Ecto neural progenitor cell (in vitro differentiated cells): ENCODE measurements at places on chromosomes 16 and 17.

DNA sequence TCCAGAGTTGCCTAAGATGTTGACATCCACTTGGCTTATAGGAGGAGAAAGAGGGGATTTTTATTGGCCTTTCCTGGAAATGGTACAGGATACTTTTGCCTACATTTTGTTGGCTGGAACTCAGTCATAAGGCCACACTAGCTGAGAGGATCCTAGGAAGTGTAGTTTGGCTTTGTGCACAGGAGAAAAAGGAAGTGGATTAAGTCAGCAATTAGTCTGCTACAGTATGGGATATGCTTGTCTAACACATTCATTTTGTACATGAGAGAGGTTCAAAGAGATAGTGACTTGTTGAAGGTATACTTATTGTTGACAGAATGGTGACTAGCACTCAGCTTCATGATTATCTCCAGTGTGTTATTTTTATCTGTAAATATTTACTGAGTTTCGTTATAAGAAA lies 10.3 kb downstream of the UTP18 start:
- DNase-seq, result no peak

DNA sequence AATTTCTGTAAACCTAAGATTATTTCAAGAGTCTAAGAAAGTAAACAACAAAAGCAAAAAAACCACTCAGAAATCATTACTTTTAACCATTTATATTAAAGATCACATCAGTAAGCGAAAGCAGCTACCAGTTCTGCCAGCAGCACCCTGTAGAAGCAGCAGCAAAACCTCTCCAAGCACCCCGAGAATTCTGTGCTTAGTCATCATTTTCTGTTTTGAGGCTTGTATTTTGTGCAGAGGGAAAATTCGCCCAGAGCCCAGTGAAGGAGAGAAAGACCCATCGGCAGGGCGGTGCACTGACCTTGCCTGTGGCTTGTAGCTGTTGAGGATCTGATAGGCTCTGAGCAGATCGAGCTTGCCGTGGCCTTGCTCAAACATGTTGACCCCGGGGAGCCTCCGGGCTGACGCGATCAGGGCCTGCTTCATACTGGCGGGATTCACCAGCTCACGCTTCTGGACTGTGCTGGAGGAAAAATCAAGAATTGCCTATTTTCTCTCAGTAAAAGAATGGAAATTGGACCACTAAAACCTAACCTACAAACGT lies 35.2 kb downstream of the MBTPS1 start:
- no peak for DNase-seq

DNA sequence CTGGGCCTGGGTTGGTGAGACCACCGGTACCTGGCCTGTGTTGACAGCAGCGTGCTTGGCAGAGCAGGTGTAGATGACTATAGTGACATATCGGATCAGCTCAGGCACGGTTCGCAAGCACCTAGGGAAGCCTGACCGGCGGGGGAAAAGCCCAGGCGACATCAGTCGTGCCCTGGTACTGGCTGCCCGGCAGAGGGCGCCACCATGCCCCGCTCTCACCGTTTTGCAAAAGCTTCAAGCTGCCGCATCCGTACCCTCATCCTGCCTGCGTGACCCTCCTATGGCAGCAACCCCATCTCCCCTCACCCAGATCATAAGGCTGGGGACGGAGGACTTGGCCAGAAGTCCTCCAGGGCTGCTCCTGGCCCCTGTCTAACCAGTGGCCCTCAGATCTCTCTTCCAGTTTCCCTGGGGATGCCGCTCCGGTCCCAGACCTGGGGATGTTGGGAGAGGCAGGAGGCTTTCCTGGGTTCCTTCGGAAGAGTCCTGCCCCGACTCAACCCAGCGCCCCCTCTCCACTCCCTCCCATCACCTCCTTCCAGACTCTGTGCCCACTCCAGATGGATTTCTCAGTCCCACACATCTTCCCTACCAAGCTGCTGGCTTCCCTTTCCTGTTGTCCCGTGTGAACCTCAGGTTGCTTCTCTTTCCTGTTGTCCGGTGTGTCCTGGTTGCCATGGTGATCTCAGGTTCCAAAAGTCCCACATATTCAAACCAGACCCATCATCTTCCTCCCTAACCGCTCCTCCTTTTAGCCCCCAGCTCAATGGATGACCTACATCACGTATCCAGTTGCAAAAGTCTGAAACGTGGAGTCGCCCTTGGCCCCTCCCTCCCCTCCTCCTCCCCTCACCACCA lies 13.7 kb downstream of the ALOX12B start:
- peak; percentile 92 for DNase-seq

DNA sequence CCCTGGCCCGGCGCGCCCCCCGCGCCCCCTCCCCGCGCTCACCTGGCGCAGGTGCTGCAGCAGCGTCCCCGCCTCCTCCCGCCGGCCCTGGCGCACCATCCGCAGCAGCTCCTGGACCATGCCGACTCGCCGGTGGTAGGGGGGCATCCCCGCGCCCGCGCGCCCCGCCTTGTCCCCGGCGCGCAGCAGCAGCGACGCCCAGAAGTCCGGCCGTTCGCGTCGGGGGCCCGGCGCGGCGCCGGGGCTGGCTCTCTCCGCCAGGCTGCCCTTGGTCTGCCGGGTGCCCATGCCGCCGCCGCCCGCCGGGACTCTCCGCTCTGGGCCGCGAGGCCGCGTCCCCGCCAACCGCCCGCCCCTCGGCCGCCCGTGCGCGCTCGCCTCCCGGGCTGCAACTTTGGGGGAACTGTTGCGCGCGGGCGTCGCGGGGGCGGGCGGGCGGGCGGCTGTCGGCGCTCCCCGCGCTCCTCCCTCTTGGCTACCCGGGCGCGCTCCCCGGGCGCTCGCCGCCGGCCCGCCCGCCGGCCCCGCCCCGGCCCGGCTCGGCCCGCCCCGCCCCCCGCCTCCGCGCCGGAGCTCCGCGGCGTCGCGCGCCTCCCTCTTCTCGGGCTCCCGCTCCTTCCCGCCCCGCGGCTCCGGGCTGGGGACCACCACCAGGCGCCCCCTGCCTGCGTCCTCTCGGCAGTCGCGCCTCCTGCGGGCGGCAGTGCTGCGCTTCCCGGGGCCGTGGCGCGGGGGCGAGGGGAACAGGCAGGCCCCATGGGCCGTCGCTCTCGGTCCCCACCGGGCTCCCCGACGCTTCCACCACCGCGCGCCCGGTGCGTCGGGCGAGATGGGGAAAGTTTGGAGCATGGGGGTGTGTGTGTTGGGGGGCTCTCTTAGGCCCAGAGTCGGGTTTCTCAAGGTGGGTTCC lies at the start of gene LRRC75A:
TSS of gene LRRC75A (minus strand) at position 491 of the 910 bp plus-strand sequence. CDS start at position 288, 203 bp downstream.
- peak; percentile 90 for DNase-seq

- peak; percentile 78 for DNase-seq
Measured at GRCh38 chr17:50620858-50621257, 13.8 kb upstream of the ABCC3 start.

- DNase-seq, result no peak
Measured at GRCh38 chr17:17514993-17515933, 19.1 kb upstream of the RASD1 start.

GRCh38 chr17:1029196-1029921 lies 32.4 kb downstream of the TIMM22 start:
- DNase-seq, result no peak

DNA sequence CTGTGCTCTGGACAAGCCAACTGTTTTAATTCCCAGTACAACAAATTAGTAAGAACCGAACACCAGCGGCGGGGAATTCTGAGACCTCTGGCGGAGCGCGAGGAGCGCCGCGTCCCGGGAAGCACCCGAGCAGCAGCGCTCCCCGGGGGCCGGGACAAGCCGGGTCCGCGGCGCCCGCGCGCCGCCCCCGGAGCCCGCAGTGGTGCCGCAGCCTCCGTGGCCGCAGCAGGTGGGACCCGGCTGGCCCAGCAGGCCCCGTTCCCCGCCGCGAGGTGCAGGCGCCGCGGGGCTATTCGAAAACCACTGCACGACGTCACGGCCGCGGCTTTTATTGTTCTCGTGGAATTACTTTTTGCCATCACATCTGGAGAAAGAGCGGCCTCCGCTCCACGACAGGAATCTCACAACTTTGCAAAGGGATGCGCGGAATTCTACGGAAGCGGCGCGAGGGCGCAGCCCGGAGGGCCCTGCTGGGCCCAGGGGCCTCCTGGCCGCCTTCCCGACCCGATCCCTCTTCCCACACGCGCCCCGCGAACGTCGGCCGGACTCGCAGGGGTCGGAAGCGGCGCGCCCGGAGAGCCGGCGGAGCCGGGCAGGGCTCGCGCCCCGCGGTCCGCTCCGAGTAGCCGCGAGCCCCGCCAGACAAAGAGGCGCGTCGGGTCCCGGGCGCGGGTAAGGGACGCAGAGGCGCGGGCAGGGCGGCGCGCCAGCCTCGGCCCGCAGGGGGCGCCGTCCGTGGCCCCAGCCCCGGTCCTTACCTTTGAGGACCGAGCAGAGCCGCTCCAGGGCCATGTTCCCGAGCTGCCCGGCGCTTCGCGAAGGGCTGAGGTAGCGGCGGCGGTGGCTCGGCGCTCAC lies 696 bp downstream of the NETO2 start:
- DNase-seq, result peak; percentile 87

- DNase-seq, result no peak
Measured at GRCh38 chr16:49352892-49353291, 20.7 kb upstream of the C16orf78 start.

DNA sequence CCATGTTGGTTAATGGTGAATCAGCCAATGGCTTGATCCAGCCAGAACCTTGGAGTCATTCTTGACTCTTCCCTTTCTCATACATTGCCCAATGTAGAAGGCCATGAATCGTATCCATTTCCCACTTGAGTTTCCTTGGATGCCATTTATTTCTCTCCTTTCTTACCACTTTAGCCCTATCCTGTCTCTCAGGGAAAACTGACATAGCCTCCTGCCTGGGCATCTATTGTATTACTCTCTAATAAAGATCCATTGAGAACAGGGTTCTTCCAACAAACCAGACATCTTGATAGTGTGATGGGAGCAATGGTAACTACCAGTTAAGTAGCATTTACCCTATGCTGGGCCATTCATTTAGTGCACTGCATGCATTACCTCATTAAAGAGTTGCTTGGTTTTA lies 104.2 kb upstream of the CDH11 start:
- no peak for DNase-seq

DNA sequence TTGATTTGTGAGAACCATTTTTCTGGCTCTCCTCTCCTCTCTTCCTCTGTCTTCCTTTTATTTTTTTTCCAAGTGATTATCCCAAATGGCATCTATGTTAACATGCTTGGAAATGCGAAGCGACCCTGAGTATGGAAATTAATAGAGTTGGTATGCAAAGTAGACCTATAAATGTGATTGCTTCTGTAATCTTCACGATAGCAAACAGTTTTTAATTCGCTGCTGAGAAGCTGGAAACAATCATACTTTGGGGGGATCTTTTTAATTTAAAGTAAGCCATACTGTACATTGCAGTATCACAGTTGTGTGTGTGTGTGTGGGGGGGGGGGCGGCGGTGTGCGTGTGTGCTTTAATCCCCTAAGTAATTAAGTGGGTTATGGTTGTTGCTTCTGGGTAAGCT lies 233.3 kb downstream of the CDH13 start:
- DNase-seq, result no peak

- DNase-seq, result no peak
Measured at GRCh38 chr16:84505249-84506187, 1.1 kb upstream of the MEAK7 start.

GRCh38 chr17:47906443-47906842 lies 10.4 kb downstream of the SP2 start:
- no peak for DNase-seq

- DNase-seq, result no peak
Measured at GRCh38 chr16:83937922-83938885, 14.8 kb upstream of the OSGIN1 start.

DNA sequence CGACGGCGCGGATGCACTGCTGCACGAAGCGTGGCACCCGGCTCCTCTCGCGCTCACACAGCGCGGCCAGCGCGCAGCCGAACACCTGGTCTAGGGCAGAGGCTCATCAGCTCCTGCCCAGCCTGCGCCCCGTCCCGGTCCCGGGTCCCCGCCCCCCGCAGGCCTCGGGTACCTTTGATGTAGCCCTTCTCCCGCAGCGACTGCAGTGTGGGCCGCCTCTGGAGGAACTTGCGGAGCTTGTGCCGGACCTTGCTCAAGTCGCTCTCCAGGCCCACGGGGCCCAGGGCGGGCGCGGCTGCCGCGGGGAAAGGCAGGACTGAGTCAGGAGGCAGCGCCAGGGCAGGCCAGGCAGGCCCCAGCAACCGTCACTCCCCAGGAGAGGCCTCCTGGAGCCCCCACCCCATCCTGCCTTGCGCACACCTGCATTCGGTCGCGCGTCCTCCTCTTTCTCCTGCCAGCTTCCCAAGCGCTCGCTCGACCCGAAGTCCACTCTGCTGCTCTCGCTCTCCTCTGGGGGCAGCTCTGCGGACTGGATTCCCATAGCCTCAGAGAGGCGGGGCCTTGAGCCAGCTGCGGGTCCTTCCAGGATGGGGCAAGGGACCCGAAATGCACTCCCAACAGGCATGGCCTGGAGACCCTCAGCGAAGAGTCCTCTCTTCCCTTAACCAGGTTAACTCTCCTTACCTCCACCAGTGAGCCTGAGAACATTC lies 36.0 kb downstream of the ARHGAP27 start:
- peak; percentile 50 for DNase-seq

- no peak for DNase-seq
Measured at GRCh38 chr17:36034127-36034526, 16.4 kb upstream of the CCL23 start.

GRCh38 chr17:44467108-44467507 lies 36.1 kb downstream of the GPATCH8 start:
- no peak for DNase-seq

DNA sequence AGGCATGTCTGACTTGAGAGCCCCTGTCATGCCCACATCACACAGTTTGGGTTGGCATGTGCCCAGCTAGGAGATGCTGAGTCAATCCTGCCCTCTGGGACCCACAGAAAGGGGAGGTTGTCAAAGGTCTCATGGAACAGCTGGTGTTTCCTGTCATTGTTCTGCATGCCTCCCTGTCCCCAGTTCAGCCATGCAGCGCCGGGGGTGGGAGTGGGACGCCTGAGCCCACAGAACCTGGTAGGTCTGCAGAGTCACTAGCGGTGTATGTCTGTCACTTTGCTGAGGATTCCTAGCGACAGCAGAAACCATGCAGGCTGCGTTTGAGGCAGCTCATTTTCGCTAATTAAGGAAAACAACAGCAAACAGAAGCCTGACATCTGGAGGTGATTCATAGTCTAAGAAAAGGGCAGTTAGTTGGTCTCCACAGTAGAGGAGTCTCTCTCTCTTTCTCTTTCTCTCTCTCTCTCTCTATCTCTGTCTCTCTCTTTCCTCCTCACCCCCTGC lies 19.6 kb upstream of the CCL1 start:
- no peak for DNase-seq

GRCh38 chr16:4081521-4082021 lies 34.7 kb downstream of the ADCY9 start:
- DNase-seq, result no peak

- DNase-seq, result no peak
Measured at GRCh38 chr16:68517606-68518166, 21.4 kb upstream of the ZFP90 start.
